ENCODE measurements at places on chromosomes 12 and 14.
A peak's percentile ranks its signal among the peaks of the same experiment; 100 is the strongest.

GRCh38 chr12:99259040-99259934, 388.3 kb upstream of the GARIN6 start:
- H3K4me1 ChIP-seq = no peaks in the 10 kb centered on the region
- no peak overlapping the region for H3K27ac ChIP-seq
- no peaks in the 10 kb centered on the region for H3K27me3 ChIP-seq
- H3K36me3 ChIP-seq = no peaks in the 10 kb centered on the region

DNA sequence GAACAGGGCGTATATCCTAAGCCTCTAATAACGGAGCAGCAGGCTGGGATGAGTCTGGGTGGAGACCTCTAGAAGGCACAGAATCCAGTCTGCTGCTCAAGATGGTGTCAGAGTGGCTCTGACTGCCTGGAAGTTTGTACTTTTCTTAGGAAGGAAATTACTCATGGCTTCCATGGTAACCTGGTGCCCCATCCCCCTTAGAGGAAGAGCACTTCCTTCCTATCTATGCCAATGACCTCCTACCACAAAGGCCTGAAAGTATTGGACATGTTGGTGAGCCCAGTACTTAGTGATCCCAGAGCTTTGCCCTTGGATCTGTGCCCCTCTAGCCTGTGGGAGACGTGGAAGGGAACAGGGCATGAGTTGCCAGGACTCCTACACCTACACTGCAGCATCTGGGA, 1.5 kb downstream of the BATF start:
- H3K4me3 ChIP-seq = peak overlapping the region; percentile 81
- no peak for DNase-seq

DNA sequence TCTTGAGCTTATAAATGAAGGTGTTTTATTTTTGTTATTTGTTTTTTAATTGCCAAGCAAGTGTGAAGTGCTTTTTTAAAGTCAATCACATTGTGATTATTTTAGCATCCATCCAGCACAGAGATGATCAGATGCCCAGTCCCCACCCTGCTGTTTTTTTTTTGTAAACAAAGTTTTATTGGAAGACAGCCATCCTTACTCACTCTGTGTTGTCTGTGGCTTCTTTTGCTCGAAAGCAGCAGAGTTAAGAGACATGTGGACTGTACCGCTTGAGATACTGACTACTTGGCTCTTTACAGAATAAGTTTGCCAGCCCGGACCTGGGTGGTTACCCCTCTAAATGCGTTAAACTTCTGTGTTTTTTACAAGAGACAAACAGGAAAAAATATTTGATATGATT, 30.9 kb upstream of the AMN start:
- no peak for DNase-seq
- H3K27ac ChIP-seq = no peak overlapping the region
- no peaks in the 10 kb centered on the region for H3K27me3 ChIP-seq
- H3K4me1 ChIP-seq = no peaks in the 10 kb centered on the region
- peaks cover 45% of the 10 kb centered on the region for H3K36me3 ChIP-seq

DNA sequence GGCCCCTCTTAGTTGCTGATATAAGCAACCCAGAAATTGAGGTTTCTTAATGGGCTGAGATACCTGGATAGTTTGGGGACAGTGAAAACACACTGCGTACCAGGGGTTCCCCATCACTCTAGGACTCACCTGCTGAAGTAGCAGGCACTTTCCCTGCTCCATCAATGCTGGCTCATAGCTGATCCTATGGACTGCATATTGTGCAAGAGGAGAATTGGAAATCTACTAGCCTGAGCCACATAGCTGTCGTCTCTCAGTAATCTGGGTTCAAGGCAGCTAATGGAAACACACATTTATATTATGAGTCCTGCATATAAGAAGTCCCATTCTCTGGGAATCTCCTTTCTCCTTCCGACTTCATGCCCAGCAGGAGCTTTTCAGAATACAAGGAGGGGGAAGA, 7.3 kb upstream of the DUSP6 start:
- no peak for DNase-seq
- no peaks in the 10 kb centered on the region for H3K36me3 ChIP-seq
- no peak overlapping the region for H3K4me3 ChIP-seq
- H3K27me3 ChIP-seq = no peaks in the 10 kb centered on the region

GRCh38 chr14:104435147-104436046, 144.2 kb upstream of the C14orf180 start:
- no peaks in the 10 kb centered on the region for H3K27me3 ChIP-seq
- H3K4me1 ChIP-seq = no peaks in the 10 kb centered on the region
- DNase-seq = no peak
- H3K27ac ChIP-seq = no peak overlapping the region
- no peaks in the 10 kb centered on the region for H3K36me3 ChIP-seq

DNA sequence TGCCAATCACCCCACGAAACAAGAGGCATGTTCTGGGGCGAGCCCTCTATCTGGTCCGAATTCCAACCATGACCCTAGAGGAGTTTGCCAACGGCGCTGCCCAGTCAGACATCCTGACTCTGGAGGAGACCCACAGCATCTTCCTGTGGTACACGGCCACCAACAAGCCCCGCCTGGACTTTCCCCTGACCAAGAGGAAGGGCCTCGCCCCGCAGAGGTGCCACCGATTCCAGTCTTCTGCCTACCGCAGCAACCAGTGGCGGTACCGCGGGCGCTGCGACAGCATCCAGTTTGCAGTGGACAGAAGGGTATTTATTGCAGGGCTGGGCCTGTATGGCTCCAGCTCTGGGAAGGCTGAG, 1.7 kb downstream of the BTBD6 start:
- H3K36me3 ChIP-seq = peaks cover 10% of the 10 kb centered on the region
- H3K4me1 ChIP-seq = peaks cover 19% of the 10 kb centered on the region
- H3K27ac ChIP-seq = no peak overlapping the region
- no peak overlapping the region for H3K4me3 ChIP-seq
- DNase-seq = peak; percentile 33
